H54 (cell line): ENCODE measurements at places on chromosomes 5 and 9.

GRCh38 chr5:31825518-31826068 lies 186.7 kb downstream of the PDZD2 start:
- DNase-seq: peak; percentile 33

- DNase-seq: no peak
Measured at GRCh38 chr9:92763721-92764380, 782 bp downstream of the BICD2 start.

- no peak for DNase-seq
Measured at GRCh38 chr5:94562327-94562971, 56.0 kb downstream of the KIAA0825 start.

- DNase-seq: no peak
Measured at GRCh38 chr9:102521097-102521755, 473.9 kb upstream of the CYLC2 start.

DNA sequence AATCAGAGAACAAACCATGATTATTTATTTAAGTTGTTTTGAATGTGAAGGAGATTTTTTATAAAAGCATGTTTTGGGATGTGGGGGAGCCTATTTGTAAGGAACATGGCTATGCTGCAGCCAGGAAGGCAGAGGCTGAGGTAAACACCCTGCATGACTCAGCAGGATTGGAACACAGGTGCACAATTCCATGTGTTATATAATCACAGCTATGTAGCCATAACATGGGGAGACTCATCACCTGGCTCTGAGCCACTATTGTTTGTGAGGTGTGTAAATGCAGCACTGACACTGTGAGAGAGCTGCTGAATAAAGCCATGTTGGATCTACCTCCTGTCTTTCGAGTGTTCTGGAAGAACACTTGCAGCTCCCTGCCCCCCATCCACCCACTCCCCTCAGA lies 1009.8 kb downstream of the DNAH5 start:
- no peak for DNase-seq

GRCh38 chr5:96245140-96246091 lies 187.6 kb downstream of the PCSK1 start:
- DNase-seq: no peak

DNA sequence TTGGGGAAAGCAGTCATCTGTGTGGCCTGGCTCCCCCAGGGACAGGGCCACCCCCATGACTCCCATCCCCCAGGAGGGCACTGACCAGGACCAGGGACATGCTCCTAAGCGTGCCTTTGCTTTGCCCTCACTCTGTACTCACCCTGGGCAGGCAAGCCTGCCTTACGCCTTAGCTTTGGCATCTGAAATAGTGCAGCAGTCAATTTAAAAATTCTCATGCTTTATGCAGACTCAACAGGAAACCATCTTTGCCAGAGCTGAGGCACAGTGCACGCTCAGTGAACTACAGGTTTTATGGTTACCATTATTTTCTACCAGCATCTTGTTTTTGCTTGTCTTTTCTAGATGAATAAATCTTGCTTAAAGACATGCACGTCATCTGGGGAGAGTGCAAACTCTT lies 323.5 kb downstream of the IRX2 start:
- no peak for DNase-seq

- DNase-seq: no peak
Measured at GRCh38 chr5:158407824-158408195, 548.9 kb upstream of the CLINT1 start.

GRCh38 chr9:107922260-107922659 lies 432.7 kb upstream of the KLF4 start:
- no peak for DNase-seq

DNA sequence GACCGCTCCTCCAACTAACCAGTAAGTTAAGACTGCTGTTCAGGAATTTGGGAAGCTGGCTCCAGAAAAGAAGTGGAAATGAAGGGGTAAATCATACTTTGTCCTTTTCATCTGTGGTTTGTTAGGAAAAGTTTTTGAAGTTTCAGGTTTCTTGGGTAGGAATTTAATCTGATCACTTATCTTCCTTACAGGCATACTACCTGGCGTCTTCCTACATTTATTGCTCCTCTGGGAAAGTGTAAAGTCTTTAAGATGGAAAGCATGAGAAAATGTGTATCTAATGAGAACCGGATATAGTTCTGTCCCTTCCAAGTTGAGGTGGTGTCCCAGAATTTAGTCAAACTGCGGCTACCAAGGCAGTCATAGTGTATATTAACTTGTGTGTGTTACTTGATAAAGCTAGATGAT lies 1.3 kb downstream of the RASA1 start:
- no peak for DNase-seq
